ENCODE measurements at places on chromosomes 13 and 19.

DNA sequence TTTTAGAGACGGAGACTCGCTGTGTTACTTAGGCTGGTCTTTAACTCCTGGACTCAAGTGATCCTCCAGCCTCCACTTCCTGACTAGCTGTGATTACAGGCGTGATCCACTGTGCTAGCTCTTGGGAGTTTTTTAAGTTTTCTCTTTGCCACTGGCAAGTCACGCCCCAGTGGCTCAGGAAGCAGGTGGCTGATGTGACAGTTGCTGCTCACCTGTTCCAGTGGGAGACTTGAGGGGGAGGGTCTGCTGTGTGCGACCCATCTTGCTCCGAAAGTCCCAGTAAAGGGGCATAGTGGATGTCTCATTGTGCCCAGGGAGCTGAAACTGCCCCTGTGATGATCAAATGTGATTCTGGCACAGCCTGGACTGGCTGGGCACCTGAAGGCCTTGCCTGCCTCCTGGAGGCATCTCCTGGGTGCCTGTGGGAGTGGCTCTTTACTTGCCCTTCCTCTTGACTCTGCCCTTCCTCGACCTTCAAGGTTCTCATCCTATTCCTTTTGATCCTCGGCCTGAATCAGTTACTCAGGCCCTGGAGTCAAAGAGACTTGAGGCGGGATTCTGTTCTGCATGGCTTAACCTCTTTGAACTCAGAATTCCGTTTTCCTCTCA, 7.8 kb downstream of the SMARCA4 start:
- DNase-seq: no peak

DNA sequence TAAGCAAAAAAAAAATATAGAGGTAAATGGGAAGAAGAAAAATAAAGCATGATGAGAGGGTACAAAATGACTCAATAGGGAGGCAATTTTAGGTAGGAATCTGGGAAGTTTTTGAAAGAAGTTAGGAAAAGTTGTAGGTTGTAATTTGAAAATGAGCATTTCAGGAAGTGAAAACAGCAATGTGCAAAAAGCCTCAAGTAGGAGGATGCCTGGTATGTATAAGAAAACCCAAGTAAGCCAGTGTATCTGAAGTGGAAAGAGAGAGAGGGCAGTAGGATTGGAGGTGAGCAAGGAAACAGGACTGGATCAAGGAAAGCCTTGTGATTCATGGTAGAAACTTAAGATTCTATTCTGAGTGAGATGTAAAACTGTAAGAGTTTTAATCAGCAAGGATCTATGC, 121.6 kb upstream of the SPRY2 start:
- no peak for DNase-seq

GRCh38 chr19:5631567-5632240, 8.8 kb downstream of the SAFB start:
- DNase-seq: no peak

GRCh38 chr13:29953542-29953941, 103.1 kb upstream of the UBL3 start:
- no peak for DNase-seq

- DNase-seq: no peak
These were observed 23.4 kb upstream of the ZNF561 start for GRCh38 chr19:9644472-9644871.

DNA sequence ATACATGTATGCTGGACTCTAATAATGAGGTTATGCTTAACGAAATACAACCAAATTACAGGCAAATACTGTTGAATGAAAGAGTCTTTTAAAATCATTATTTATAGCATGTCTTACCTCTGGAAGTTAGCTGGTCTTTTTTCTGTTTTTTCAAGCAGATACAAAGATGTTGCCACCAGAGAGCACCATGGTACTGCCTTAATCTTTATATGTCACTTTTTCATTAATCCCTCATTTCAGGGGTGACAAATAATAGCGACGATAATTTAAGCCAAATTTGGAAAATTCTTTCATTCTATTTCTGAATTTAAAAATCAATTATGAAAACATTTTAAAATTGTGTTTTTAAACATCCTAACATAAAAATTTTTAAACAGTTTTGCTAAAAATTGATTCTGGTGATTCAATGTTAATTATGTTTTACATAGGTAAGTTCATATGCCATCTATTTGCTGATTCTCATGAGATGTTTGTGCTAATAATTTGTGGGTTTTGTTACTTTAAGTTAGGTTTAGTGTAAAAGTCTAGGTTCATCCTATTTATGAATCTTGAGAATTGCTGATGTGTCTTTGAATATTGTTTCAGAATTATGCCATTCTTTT, 379.3 kb upstream of the SGCG start:
- DNase-seq: no peak

GRCh38 chr19:3284759-3285646, 60.5 kb downstream of the CELF5 start:
- DNase-seq: peak; percentile 85

- no peak for DNase-seq
These were observed 97.8 kb downstream of the KLF12 start for GRCh38 chr13:74036373-74036772.

GRCh38 chr13:97254816-97255215, 32.7 kb downstream of the MBNL2 start:
- DNase-seq: no peak

- no peak for DNase-seq
These were observed 31.2 kb downstream of the DHRS12 start for GRCh38 chr13:51772781-51773180.

GRCh38 chr19:18349524-18350128, 9.2 kb downstream of the PGPEP1 start:
- DNase-seq: no peak

- no peak for DNase-seq
These were observed 339.8 kb upstream of the OBI1 start for GRCh38 chr13:78998630-78999315.

DNA sequence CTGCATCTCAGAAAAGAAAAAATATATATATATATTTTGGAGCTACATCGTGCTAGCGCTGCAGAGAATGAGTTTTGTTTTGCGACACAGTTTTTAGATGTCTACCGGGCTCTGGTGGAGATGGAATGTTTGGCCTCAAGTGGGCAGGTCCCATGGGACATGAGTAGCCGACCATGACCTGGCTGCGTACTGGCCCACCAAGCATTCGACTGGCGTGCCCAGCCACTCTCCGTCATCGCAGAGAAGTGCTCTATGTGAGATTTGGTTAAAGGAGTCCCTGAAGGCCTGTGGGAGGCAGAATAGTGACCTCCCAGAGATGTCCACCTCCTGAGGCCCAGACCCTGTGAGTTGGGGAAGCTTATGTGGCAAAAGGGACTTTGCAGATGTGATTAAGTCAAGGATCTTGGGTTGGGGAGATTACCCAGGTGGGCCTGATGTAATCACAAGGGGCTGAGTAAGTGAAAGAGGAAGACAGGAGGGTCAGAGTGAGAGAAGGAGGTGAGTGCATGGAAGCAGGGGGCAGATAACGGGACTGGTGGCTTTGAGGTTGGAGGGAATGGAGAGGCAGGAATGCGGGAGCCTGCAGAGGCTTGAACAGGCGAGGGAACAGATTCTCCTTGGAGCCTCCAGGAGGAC, 821 bp upstream of the LILRB4 start:
- no peak for DNase-seq

- DNase-seq: no peak
These were observed 1.9 kb downstream of the PRX start for GRCh38 chr19:40411125-40411842.

DNA sequence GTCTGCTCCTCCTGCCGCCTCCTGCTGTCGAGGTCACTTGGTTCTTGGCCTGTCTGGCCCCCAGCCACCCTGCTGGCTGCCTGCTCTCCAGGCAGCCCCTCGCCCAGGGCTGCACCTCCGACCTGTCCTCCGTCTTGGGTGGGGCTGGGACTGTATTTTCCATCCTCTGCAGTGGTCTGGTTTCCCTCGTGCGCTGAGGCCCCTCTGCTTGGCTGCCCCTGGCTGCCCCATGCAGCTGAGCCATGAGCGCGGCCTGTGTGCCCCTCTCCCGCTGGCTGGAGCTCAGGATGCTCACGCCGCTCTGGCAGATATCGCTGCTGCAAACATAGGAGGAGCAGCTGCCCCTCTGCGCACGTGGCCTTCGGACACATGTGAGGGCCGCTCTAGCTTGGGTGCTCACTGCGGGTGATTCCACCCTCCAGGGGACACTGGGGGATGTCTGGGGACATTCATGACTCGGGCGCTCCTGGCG, 14.0 kb downstream of the UHRF1 start:
- no peak for DNase-seq

DNA sequence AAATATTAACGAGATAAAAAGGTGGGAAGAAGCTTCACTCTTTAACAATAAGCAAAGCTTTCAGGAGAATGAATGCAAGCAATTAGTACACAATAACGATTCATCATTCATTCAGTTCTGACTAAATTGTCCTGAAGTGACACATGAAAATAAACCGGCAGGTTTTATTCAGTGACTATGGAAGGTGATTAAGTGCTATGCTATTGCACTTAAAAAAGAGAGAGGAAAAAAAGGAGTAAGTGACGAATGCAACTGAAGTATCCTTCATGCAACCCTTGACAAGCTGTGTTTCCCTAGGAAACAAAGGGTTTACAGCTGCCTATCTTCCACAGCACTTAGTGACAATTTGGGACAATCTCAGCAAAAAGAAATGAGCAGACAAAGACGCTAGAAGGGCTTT, 1.4 kb downstream of the LIG4 start:
- no peak for DNase-seq

DNA sequence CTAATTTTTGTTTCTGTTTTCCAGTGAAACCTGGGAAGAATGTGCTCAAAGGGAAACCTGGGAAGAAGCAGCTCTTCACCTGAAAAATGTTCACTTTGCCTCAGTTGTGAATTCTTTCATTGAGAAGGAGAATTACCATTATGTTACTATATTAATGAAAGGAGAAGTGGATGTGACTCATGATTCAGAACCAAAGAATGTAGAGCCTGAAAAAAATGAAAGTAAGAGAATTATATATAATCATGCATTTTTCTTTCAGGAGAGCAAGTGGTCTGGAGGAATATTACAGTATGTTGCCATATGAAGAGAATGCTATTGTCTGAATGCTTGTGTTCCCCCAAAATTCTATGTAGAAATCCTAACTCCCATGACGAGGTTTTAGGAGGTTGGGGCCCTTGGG, 3.4 kb downstream of the NUDT15 start:
- DNase-seq: no peak

- no peak for DNase-seq
These were observed 13.6 kb upstream of the ICAM3 start for GRCh38 chr19:10352764-10353671.

- DNase-seq: no peak
These were observed 8.4 kb downstream of the ARRDC2 start for GRCh38 chr19:18016209-18016910.

DNA sequence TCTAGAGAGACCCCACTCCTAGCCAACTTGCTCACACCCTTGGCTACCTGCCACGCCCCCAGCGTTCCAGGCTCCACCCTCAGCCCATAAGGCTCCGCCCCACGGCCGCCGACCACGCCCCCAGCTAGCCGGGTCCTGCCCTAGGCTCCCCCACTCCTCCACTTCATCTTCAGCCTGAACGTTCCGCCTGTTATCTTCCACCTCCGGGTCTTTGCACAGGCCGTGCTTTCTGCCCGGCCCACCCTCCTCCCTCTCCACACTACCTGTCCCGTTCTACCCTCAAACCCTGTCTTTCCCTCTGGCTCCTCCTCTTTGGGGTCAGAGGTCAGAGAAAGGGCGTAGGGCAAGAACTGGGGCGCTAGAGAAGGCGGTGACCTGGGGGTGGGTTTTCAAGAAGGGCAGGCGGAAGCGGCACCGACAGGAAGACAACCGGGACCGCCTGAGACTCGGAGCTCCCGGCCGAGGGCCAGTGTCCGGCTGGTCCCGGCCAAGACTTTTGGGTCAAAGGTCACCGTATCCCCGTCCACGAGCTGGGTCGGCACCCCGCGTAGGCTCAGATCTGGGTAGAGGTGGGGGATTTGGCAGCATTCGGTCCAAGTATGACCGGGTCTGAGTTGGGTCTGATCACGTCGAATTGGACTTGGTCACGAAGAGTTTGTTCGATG, 2.2 kb downstream of the PDE4C start:
- DNase-seq: peak; percentile 68

DNA sequence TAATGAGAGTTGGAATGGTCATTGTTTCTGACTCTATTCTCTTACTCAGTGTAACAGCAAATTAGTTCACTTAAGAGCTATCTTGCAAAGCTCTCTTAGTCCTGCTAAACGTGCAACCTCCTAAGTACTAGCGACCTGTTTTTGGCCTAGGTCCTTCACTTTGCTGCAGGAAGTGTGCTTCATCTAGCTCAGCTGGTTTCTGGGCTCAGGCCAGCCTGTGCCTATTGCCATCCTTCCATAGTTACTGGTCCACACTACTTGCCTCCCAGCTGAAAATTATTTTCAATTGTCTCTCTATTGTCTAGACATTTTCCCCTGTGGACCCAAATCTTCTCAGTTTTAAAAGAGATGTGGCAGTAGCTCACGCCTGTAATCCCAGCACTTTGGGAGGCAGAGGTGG, 561.3 kb downstream of the FGF9 start:
- DNase-seq: no peak

- no peak for DNase-seq
These were observed 6.5 kb upstream of the CTXN1 start for GRCh38 chr19:7932276-7932929.

- no peak for DNase-seq
These were observed 9.5 kb downstream of the RASL11A start for GRCh38 chr13:27280009-27280656.

DNA sequence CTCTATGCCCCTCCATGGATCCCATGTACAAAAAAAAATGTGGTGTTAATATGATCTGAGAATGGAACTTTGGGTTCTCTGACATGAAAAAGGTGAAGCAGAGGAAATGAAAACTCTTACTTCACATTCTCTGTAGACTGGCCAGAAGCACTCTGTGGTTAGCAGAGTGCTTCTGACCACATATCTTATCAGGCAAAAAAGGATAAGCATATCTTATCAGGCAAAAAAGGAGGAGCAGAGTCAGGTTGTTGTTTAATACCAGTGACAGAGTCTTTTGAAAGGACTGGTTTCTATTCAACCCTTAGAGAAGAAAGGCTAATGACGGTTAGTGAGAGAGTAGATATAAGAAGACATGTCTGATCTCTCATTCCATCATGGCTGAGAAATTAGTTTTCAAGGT, 1404.8 kb downstream of the SLITRK1 start:
- DNase-seq: no peak

DNA sequence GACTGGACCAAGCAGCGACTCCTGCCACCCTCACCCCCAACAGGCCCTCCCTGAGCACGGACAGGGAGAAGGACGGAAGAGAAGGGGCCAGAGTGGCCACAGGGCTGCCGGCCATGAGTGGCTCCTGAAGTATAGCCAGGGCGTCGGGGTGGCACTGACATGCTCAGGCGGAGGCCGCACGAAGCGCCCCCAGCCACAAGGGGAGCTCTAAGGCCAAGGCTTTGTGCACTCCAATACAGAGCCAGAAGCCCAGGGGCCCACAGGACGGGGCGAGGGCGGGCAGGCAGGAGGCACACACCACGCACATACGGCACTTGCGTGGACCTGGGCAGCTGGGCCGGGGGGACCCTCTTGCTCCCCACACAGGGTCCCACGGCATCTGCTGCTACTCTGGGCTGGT, 52.0 kb downstream of the KLF2 start:
- DNase-seq: no peak

GRCh38 chr13:31053091-31053490, 108.6 kb downstream of the HSPH1 start:
- no peak for DNase-seq

- DNase-seq: no peak
These were observed 19.0 kb upstream of the ISYNA1 start for GRCh38 chr19:18456974-18457373.
